Choroid plexus epithelial cell (primary cell): ENCODE measurements at places on chromosomes 2 and 18.
A peak's percentile ranks its signal among the peaks of the same experiment; 100 is the strongest.

DNA sequence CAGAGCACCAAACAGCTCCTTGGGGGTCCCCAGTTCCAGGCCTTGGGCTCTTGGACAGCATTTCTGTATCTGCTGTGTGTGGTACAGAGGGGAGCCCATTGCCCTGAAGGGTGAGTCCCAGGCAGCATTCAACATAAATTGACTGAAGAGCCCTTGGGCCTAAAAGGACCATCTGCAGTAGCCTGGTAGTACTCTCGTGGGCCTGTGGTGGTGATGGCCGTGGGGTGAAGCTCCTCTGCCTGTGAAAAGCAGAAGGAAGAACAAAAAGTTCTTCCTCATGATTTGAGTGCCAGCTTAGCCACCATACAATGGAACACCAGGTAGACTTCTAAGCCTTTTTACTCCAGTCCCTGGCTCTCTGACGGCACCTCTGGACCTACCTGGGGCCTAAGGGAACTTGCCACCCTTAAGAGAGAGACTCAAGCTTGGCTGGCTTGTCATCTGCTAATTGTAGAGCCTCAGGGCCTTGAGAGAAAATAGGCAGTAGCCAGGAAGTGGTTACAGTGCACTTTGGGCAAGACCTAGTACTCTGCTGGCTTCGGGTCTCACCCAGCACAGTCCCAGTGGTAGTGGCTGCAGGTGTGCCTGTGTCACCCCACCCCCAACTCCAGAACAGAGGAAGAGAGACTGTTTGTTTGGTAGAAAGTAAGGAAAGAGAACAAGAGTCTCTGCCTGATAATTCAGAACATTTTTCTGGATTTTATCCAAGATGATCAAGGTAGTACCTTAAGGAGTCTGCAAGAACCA, 84.6 kb upstream of the CERS6 start:
- no peak for DNase-seq

DNA sequence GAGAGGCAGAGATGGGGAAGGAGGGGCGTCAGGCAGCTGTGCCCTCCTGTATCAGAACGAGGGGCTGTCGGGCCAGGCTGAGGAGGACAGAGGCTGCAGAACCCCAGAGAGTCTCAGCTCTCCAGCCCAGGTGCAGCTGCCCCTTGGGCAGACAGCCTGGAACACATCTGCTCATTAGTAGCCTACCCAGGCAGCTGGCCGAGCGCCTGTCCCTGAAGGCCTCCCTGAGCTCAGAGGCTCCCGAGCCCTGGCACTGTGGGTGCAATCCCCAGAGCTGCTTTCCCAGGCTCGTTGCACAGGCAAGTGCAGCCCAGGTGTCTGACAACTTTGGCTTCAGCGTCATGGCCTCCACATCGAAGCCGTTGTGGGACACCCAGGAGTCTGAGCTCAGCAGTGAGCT, 13.1 kb upstream of the TMEM185B start:
- no peak for DNase-seq

GRCh38 chr2:188238386-188238785, 53.3 kb upstream of the GULP1 start:
- DNase-seq: no peak

- no peak for DNase-seq
These were observed 11.6 kb downstream of the HNRNPLL start for GRCh38 chr2:38591152-38591551.

- no peak for DNase-seq
These were observed 233.8 kb upstream of the NOL4 start for GRCh38 chr18:34458410-34458977.

DNA sequence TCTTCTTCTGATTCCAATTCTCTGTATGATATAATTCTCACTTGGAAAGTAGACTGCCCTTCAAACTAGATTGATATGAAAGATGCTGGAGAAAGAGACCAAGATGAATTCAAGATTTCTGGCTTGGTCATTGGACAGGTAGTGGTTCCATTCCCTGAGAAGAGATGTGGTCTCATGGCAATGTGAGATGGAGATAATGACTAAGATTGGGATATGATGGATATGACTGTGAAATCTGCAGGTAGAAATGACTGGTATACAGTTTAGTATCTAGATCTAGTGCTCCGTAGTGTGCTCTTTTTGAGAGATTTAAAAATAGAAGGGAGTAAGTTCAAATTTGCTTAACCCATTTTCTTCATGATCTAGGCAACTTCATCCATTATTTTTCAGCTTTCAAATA, 425.4 kb upstream of the TRIB2 start:
- no peak for DNase-seq

GRCh38 chr2:143955401-143956065, 564.4 kb downstream of the ZEB2 start:
- DNase-seq: peak; percentile 89

- no peak for DNase-seq
These were observed 76.1 kb downstream of the AFF3 start for GRCh38 chr2:100066246-100066645.

DNA sequence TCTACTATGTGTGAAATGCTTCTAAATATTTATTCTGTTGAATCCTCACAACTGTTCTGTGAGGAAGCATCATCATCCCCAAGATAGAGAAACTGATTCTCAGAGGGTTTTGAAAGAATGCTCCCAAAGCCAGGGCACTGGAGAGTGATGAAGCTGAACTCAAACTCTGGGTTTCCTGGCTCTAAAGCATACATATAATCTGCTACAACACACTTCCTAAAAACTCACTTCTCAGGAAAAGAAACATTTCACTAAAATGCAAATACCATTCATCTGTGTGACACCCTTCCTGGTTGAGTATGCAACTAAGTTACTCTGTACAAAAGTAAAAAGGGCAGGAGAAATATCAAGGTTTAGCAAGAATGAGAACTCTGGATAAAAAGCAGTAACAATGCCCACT, 58.6 kb downstream of the GRB14 start:
- no peak for DNase-seq

DNA sequence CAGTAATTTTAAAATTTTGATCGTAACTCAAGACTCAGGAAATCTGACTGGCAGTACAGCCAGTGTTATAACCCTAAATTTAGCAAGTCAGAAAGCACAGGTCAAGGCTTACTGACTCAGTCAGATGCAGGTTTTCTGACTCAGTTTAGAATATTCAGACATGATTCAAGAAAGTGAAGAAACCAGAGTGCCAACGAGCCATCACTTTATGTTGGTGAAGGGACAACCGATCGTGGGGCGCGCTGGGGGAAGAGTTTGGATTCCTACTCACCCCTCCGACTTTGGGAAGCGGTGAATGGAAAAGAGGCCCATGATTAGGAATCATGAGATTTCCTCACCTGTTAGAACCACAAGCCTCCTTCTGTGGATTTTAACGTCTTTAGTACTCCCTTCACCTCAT, 998 bp downstream of the RNF149 start:
- DNase-seq: peak; percentile 15

DNA sequence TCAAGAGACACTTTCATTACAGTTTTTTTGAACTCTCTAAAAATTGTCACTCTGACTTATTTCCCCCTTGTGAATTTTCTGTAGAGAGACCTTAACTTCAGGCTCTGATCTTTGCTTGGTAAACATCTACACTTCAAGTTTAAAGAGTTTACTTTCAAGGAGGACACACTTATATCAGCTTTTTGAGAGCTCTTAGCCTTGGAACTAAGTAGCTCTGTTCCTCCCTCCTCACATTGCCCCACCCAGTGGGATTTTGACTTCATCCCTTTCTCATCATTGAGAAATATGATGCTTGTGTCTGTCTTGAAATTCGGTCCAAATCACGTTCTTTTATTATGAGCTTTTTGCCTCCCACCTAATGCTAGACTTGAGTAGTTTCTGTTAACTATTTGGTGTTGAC, 433.4 kb upstream of the MEIS1 start:
- DNase-seq: no peak
